ENCODE measurements at places on chromosomes 1 and 21.

DNA sequence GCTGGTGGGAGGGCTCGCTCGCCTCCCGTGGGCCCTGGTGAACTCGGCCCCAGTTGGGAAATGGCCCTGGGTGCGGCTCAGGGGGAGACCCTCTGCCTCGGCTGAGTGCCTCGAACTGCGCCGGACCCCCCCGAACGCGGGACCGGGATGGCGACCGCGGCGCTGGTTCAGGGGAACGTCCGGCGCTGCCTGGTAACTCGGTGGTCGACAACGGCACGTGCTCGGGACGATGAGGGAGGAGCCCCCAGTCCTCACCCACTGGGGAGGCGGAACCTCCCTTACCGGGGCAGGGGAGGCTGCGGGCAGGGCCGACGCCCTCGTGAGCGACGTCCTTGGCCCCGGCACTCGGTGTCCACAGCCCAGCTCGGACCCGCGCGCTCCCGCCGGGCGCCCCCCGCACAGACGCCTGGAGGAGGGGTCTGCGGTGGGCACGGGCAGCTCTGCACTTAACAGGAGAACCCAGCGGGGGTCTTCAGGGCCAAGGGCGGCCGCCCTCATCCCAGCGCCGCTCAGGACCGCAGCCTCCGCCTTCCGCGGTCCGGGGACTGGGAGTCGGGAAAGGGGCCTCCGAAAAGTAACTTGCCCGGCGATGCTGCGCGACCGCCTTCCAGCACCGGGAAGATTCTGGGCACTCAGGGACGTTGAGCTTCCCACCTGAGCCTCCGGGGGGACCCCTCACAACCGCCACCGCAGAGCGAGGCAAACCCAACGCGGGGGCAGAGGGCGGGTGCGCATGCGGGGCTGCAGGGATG lies 1.7 kb downstream of the HES4 start:
- no peak for DNase-seq

GRCh38 chr1:14822493-14822892 lies 224.0 kb downstream of the KAZN start:
- DNase-seq = no peak

- DNase-seq = no peak
Measured at GRCh38 chr1:230288641-230289349, 137.3 kb downstream of the PGBD5 start.

DNA sequence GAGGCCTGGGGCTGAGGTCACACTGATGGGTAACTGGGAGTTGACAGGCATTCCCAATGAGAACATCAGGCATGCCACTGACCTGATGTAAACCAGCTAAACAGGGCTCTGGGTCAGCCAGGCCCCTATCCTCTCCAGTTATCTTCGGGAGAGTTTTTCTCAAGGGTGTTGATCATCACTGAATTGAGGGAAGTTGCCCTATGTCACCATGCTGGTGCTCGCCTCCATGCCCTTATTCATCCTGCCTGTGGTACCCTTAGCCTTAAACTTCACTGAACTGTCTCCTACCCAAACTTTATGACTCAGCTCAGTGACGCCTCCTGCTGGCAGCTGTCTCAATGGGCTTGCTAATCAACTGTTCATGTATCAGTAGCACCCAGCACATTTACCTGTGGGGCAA lies 80.7 kb upstream of the TNR start:
- no peak for DNase-seq

GRCh38 chr1:206912445-206913095 lies 9.2 kb downstream of the FCMR start:
- peak; percentile 91 for DNase-seq

DNA sequence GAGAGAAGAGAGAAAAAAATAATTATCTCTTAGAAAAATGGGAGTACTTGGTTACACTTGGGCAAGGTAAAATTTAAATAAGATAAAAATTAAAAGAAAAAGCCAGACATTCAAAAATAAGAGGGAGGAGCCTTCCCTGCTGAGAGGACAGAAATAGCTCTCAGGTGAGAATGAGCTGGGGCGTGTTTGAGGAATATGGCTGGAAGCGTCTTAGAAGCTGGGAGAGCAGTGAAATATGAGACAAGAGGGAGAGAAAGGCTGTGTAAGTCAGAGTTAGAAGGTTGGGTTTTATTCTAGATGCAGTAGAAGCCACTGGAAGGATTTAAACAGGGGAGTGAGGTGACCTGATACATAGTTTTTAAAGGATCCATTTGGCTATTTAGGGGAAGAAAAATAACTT lies 154.2 kb upstream of the L1TD1 start:
- DNase-seq = no peak

Data from hematopoietic multipotent progenitor cell treated with erythropoietin and hydrocortisone succinate and interleukin-3 and kit ligand, for 4 days (in vitro differentiated cells).